ENCODE measurements at places on chromosomes 6 and 20. TPM values are rescaled to one million over a fixed set of nuclear protein-coding genes. Genes with fewer than 3 reads are reported as not detected.

The SLC44A4 gene
- total RNA-seq: 44.9 TPM

The IL17F gene
- not detected for total RNA-seq

The SHLD1 gene
- total RNA-seq: 5.9 TPM

The NKX2-2 gene
- not detected for total RNA-seq

The CCDC170 gene
- total RNA-seq: 1.6 TPM

The RWDD2A gene
- 2.1 TPM for total RNA-seq

The TAAR6 gene
- total RNA-seq: not detected

The NKX2-4 gene
- not detected for total RNA-seq

The NOTCH4 gene
- 1.5 TPM for total RNA-seq

The FNDC1 gene
- total RNA-seq: not detected

The ZBTB46 gene
- 4.9 TPM for total RNA-seq

The ELOVL2 gene
- 0.41 TPM for total RNA-seq

The HS3ST5 gene
- total RNA-seq: 0.09 TPM

The PLG gene
- not detected for total RNA-seq

The FAXC gene
- total RNA-seq: 3.3 TPM

The DSP gene
- 109 TPM for total RNA-seq

The SOX18 gene
- 0.83 TPM for total RNA-seq

The PROKR2 gene
- total RNA-seq: not detected

The UNC5CL gene
- total RNA-seq: 1.7 TPM

The GGTLC1 gene
- total RNA-seq: 0.43 TPM

The OPN5 gene
- total RNA-seq: not detected

The EDN3 gene
- not detected for total RNA-seq

The TSBP1 gene
- total RNA-seq: not detected

The UBE2V1 gene
- 137 TPM for total RNA-seq

The ERVFRD-1 gene
- total RNA-seq: not detected

The TUBB1 gene
- 0.18 TPM for total RNA-seq

Data from PC-9 (cell line).